HuH-7.5 (cell line): ENCODE measurements at places on chromosomes 7 and 10.

- DNase-seq = no peak
These were observed 4.0 kb upstream of the ADAP1 start for GRCh38 chr7:958221-959200.

DNA sequence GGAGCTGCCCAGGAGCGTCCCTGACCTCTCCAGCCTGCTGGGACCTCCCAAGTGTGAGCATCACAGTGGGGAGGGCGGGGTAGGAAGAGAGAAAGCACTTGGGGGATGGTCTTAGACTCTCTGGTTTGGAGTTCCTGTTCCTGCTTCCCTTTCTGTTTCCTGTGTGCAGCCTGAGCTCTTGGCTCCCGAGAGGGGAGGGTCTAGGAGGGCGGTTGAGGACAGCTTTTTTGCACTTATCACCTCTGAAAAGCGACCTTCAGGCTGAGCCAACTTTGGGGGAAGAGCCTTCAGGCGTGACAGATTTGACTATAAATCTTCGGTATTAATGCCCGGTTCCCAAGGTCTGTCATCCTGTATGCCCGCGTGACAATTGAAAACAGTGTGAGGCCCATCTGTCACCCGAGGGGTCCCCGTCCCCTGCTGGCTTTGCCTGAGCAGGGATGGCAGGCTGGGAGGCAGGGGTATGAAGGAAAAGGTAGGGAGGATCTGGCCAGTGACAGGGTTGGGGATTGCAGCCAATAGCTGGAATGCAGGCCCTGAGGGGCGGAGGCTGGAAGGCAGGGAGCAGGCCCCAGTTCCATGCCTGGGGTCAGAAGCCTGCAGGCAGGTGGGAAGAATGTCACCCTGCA, 78.6 kb downstream of the CDH23 start:
- DNase-seq = no peak

- DNase-seq = no peak
These were observed 23.2 kb downstream of the CREB3L2 start for GRCh38 chr7:137978464-137979237.

DNA sequence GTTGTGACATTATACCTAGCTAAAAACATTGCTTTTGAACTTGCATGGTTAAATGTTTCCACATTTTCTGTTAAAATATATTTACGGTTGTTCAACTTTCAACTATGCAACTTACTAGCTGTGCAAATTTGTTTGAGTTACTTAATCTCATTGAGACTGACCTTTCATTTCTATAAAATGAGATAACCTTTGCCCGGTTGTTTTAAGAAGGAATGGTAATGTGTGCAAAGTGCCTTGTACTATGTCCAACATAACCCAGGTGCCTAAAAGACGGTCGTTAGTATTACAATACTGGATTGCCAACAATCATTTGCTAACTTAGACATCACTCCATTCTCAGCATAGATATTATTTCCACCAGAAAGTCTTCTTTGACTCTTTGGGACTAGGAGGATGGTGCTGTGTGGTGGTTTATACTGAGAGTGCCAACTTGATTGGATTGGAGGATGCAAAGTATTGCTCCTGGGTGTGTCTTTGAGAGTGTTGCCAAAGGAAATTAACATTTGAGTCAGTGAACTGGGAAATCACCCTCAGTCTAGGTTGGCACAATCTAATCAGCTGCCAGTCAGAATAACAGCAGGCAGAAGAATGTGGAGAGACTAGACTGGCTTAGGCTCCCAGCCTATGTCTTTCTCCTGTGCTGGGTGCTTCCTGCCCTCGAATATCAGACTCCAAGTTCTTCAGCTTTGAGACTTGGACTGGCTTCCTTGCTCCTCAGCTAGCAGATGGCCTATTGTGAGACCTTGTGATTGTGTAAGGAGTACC, 85.2 kb upstream of the PDSS1 start:
- no peak for DNase-seq

DNA sequence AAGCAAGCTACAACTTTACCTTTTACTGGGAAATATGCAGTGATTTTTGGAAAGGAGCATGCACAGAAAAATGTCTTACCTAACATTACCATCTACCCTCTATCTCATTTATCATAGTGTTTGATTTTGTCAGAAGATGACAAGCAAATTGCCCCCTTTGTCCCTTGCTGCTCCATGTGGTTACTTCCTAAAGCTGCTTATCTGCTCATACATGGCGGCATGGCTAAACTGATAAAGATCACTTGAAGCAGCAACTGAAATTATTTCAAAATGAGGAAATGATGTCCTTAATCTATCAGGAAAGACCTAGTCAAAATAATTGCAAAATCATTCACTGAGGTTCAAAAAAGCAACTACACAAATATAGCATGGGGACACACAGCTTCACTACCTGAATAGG, 1198.5 kb upstream of the SORCS1 start:
- no peak for DNase-seq

DNA sequence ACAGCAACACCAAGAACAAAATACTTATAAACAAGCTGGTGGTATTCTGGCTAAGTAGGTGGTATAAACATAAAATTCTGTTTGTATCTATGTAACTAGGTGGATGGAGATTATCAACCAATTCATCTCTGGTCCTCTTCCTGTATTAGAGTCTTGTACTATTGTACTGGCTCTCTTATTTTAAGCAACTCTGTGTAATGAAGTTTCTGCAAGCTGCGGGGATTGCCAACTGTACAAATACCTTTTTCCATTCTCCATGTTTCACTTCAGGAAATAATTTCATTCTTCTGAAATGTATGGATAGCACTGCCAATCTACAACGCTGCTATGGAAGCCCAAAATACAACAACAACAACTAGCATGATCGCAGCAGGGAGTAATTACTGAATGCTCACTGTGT, 44.8 kb downstream of the JAZF1 start:
- no peak for DNase-seq

DNA sequence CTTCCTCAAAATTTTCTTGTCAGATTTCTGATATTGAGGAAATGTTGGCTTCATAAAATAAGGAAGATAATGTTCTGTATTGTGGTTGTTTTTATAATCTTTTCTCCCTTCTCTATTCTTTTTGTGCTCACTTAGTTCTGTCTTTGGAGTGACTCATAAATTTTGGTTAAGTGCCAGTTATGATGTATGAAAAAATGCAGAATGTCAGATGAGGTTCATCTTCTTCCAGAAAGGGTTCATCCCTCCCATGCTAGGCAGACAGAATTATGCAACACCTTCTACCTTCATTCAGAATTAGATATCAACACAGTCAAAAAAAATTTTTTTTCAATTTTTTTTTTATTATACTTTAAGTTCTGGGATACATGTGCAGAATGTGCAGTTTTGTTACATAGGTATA, 36.6 kb upstream of the CYP2C19 start:
- no peak for DNase-seq

GRCh38 chr10:87930934-87931835, 67.8 kb downstream of the PTEN start:
- DNase-seq = no peak
